ENCODE measurements at places on chromosomes 13 and 19.

DNA sequence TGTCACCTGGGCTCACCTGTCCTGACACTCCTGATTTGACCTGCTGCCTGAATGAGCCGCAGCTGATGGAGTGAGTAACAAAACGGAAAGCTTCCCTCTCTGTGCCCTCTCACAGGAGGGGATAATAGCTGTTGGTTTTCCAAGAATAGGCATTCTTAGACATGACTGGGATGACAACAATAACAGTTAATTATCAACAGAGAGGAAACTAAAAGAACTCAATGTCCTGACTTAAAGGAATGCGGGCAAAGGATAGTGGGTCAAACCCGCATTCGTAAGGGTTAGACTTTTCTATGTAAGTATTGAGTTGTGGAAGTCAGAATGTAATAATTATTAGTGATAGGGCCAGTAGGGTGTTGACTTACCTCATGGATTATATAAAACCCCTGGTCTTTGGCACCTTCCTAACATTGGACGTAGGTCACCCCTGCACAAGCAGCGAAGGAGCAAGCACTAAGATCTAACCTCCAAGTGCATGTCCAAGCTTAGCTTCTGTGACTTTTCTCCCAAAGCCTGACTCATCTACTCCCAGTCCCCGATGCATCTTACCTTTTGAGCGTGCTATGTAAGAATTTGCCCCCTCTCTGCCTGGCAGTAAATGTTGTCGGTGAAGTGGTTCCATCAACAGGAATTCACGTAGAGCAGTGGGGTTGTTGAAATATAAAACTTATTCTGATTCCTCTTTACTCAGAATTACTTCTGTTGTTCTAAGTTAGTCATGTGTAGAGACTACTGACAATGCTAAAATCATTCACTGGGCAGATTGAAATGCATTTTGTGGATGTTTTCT, 442.3 kb downstream of the FGF9 start:
- H3K27me3 ChIP-seq: peaks cover 20% of the 10 kb centered on the region
- H3K27ac ChIP-seq: no peak overlapping the region

- no peak overlapping the region for H3K27ac ChIP-seq
- H3K4me3 ChIP-seq: no peak overlapping the region
- DNase-seq: no peak
- H3K36me3 ChIP-seq: no peaks in the 10 kb centered on the region
- no peaks in the 10 kb centered on the region for H3K4me1 ChIP-seq
- no peaks in the 10 kb centered on the region for H3K27me3 ChIP-seq
Measured at GRCh38 chr13:28575200-28575599, 80.3 kb upstream of the FLT1 start.

DNA sequence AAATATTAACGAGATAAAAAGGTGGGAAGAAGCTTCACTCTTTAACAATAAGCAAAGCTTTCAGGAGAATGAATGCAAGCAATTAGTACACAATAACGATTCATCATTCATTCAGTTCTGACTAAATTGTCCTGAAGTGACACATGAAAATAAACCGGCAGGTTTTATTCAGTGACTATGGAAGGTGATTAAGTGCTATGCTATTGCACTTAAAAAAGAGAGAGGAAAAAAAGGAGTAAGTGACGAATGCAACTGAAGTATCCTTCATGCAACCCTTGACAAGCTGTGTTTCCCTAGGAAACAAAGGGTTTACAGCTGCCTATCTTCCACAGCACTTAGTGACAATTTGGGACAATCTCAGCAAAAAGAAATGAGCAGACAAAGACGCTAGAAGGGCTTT, 1.4 kb downstream of the LIG4 start:
- H3K4me3 ChIP-seq: peak overlapping the region; percentile 82
- peaks cover 27% of the 10 kb centered on the region for H3K36me3 ChIP-seq
- H3K27me3 ChIP-seq: no peaks in the 10 kb centered on the region
- no peak overlapping the region for H3K27ac ChIP-seq
- no peak for DNase-seq
- H3K4me1 ChIP-seq: no peaks in the 10 kb centered on the region

- no peak for DNase-seq
- no peak overlapping the region for H3K4me3 ChIP-seq
- no peaks in the 10 kb centered on the region for H3K4me1 ChIP-seq
Measured at GRCh38 chr13:67136157-67136556, 94.0 kb downstream of the PCDH9 start.
